Sigmoid colon (tissue), 7 donors: ENCODE measurements at places on chromosomes 5 and 9. TPM values are rescaled to one million over a fixed set of nuclear protein-coding genes. Genes with fewer than 3 reads are reported as not detected.
A peak's percentile ranks its signal among the peaks of the same experiment; 100 is the strongest.

Gene NME5
- 1.2 TPM for polyA plus RNA-seq

Gene C5orf52
- polyA plus RNA-seq: not detected

GRCh38 chr5:85096421-85096820, 711.7 kb upstream of the EDIL3 start:
- H3K27ac ChIP-seq: no peak overlapping the region
- no peaks in the 10 kb centered on the region for H3K36me3 ChIP-seq
- no peaks in the 10 kb centered on the region for H3K27me3 ChIP-seq
- no peak overlapping the region for H3K4me3 ChIP-seq
- no peak for DNase-seq
- H3K4me1 ChIP-seq: no peaks in the 10 kb centered on the region

DNA sequence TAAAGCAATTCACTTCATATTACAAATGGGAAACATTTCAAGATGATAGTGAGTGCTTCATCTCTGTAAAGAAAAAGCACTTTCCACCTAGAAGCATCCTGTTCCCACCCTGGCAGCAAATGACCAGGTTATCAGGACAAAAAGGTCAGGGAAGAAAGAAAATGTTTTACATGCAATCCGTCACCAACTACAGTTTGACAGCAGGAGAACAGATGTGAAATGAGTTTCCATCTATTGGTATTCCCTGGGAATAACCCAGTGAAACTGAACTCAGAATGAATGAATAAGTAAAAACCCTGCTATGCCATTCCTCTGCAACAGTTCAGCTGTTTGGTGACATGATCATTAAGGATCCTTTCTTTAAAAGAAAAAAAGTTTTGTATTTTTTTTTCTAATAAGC, 67.6 kb downstream of the HTR1A start:
- no peak overlapping the region for H3K27ac ChIP-seq
- DNase-seq: no peak
- H3K27me3 ChIP-seq: no peaks in the 10 kb centered on the region
- no peaks in the 10 kb centered on the region for H3K4me1 ChIP-seq
- H3K4me3 ChIP-seq: no peak overlapping the region

DNA sequence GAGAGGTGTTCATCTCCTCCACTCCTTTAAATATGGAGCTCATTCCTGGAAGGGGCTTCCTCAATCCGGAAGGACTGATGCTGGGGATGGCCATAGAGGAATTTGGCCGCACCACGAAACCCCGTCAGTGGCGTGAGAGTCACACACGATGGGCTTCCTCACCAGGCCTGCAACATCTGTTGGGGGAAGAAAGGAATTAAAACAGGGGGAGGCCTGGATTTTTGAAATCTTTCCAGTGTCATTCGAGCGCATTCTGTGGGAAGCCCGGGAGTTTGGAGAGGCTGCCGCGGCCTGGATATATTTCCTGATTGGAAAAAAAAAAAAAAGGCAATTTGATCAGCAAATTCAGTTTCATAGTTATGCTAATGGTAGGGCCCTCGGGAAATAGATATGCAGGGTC, 76.3 kb upstream of the ORM1 start:
- no peak for DNase-seq
- H3K4me3 ChIP-seq: no peak overlapping the region
- no peak overlapping the region for H3K27ac ChIP-seq

DNA sequence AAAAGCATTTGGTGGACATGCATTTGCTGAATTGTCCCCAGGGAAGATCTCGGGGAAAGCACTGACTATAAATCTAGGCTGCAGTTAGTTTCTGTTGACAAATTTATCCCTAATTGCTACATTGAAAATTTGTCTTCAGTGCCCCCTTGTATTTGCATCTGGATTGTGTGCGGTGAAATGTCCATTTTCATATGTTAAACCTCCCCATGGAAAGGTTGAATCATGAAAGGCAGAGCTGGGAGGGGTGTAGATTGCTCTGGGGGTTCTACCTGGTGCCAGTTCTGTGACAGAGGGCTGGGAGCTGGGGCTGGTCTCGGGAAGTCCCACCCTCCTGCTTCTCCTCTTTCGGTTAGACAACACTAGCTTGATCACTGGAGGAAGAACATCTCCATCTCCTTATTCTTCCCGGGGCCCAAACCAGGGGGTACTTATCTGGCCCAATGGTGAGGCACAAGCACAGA, 101.9 kb downstream of the GADD45G start:
- H3K4me3 ChIP-seq: no peak overlapping the region
- H3K27ac ChIP-seq: no peak overlapping the region
- no peaks in the 10 kb centered on the region for H3K36me3 ChIP-seq

DNA sequence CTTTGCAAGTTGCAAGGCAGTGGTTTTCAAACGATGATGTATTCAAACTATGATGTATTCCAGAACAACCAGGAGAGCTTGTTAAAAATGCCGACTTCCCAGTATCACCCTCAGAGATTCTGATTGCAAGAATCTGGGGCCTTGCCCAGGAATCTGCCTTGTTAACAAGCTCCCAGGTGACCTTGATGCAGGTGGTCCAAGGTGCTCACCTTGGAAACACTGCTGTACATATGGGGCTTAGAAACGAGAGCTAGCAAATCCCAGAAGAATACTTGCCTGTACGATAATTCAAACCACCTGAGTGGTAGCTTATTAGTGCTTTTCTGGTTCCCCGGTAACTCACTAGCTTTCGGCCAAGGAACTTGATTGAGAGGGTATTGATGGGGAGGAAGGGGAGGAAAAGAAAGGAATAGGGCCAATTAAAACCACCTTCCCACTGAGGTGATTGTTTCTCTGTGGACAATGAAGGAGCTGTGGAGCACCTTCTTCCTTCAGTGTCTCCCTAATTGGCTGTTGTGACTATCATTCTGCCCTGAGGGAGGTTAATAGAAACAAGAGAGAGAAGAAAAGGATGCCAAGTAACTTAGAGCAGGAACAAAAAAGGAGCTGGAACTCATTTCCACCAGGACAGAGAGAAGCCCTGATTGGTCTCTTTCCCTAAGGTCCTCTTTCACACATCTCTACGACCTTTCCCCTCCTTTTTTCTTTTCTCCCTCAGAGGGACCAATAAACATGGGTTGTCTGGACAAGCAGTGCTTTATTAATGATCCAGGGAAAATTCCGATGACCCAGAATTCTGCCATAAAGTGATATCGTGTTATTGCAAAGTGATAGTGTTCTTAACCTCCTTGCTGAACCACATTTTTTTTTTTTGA, 218.8 kb downstream of the TMEM167A start:
- H3K27me3 ChIP-seq: no peaks in the 10 kb centered on the region
- H3K4me1 ChIP-seq: no peaks in the 10 kb centered on the region
- no peak for DNase-seq
- no peaks in the 10 kb centered on the region for H3K36me3 ChIP-seq

DNA sequence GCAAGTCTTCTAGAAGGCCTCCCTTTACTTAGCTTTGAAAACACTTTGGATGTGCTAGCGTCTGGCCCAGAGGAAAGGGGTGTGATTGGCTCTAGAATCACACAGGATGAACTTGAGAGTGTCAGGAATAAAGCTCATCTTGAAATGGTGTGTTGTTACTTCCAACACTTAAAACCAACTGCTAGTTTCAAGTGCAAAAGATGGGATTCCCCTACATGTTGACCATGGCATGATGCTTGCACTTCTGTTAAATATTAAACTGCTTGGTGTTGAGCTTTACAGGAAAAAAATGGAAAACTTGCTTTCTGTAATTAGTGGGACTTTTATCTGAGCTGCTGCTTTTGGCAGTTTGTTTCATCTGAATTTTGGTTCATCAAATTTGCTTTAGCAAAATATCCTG, 261.1 kb downstream of the MED10 start:
- H3K4me3 ChIP-seq: no peak overlapping the region
- H3K27me3 ChIP-seq: no peaks in the 10 kb centered on the region
- H3K27ac ChIP-seq: no peak overlapping the region
- no peak for DNase-seq
- no peaks in the 10 kb centered on the region for H3K4me1 ChIP-seq

- DNase-seq: no peak
- H3K27ac ChIP-seq: no peak overlapping the region
- H3K4me1 ChIP-seq: no peaks in the 10 kb centered on the region
- no peak overlapping the region for H3K4me3 ChIP-seq
- no peaks in the 10 kb centered on the region for H3K27me3 ChIP-seq
These were observed 110.0 kb downstream of the ISOC1 start for GRCh38 chr5:129204525-129204924.

GRCh38 chr9:92652461-92652860, 17.5 kb downstream of the IPPK start:
- peak overlapping the region; percentile 77 for H3K27ac ChIP-seq
- DNase-seq: no peak
- H3K4me1 ChIP-seq: peaks cover 46% of the 10 kb centered on the region
- no peaks in the 10 kb centered on the region for H3K27me3 ChIP-seq
- no peak overlapping the region for H3K4me3 ChIP-seq
